Cardiac muscle cell (in vitro differentiated cells and primary cell): ENCODE measurements at places on chromosomes 11 and 22.

DNA sequence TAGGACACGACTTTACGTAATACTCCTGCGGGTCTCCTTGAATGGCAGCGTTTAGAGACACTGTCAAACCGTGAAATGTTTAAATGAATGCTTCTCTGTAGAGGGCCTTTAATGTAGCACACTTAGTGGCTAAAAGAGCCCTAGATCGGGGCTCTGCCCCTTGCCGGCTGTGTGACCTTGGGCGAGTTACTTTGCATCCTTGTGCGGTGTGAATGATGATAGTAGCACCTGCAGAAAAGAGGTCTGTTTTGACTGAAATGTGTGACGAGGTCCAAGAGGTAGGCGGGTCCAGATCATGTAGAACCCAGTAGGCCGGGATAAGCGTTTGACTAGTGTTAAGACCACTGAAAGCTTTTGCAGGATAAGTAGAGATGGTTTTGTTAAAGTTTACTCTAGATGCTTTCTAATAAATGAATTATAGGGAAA lies 866 bp downstream of the MED17 start:
- DNase-seq = peak; percentile 12

DNA sequence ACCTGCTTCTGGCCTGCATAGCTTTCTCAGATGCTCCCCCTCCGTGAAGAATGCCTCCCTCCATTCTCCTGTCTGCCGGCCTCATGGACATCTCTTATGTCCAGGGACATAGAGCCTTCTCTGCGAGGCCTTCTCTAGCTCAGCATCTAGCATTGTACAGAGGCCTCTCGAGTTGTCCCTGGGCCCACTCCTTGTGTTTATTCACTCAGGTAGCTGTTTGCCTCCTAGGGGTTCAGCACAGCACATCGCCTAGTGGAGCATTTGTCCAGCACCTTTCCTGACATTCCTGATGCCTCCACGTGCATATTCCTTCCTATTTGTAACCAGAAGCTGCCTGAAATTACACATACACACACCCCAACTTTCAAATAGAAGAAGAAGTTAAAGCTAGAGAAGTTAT lies 101.3 kb downstream of the TBC1D22A start:
- no peak for DNase-seq

DNA sequence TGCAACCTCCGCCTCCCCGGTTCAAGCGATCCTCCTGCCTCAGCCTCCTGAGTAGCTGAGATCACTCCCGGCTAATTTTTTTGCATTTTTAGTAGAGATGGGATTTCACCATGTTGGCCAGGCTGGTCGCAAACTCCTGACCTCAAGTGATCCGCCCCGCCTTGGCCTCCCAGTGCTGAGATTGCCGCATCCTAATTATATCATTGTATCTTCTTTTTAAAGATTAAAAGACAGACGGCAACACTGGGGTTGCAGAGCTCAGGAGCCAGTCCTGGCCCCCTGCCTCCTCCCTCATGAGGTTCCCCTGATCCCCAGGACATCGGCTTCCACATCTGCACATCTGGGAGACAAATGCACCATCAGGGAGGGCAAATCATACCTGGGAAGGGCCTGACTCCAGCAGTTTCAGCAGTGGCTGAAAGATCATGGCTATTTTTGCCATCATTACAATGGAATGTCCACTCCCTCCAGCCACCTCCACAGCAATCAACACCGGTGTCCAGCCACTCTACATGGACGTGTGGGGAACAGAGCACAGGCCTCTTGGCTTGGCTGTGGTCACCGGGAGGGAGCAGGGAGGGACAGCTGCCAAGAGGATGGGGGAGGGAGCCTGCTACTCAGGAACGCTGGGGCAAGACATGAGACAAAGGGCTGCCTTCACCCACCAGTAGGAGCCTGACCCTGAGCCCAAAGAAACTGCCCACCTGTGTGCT lies 9.2 kb upstream of the CELSR1 start:
- peak; percentile 95 for DNase-seq

GRCh38 chr22:29070490-29070889 lies 2.3 kb upstream of the KREMEN1 start:
- DNase-seq = no peak

- no peak for DNase-seq
Measured at GRCh38 chr11:121068787-121069186, 32.3 kb upstream of the TECTA start.

DNA sequence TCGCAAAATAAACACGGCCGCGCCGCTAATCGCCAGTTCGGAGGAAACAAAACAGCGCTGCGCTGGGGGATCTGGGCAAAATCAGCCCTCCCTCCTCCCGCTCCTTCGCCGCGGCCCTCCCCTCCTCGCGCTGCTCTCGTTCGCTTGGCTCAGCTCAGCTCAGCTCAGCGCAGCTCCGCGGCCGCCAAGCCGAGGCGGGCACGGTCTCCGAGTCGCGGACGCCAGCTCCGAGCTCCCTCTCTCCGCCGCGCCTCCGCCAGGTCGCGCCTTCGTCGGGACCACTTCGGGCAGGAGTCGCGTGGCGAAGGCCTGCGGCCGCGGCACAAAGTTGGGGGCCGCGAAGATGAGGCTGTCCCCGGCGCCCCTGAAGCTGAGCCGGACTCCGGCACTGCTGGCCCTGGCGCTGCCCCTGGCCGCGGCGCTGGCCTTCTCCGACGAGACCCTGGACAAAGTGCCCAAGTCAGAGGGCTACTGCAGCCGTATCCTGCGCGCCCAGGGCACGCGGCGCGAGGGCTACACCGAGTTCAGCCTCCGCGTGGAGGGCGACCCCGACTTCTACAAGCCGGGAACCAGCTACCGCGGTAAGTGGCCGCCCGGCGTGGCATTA lies at the start of gene SPON1:
TSS of gene SPON1 (plus strand) at position 162 of the 607 bp plus-strand sequence. CDS start at position 344, 182 bp downstream.
- peak; percentile 59 for DNase-seq

DNA sequence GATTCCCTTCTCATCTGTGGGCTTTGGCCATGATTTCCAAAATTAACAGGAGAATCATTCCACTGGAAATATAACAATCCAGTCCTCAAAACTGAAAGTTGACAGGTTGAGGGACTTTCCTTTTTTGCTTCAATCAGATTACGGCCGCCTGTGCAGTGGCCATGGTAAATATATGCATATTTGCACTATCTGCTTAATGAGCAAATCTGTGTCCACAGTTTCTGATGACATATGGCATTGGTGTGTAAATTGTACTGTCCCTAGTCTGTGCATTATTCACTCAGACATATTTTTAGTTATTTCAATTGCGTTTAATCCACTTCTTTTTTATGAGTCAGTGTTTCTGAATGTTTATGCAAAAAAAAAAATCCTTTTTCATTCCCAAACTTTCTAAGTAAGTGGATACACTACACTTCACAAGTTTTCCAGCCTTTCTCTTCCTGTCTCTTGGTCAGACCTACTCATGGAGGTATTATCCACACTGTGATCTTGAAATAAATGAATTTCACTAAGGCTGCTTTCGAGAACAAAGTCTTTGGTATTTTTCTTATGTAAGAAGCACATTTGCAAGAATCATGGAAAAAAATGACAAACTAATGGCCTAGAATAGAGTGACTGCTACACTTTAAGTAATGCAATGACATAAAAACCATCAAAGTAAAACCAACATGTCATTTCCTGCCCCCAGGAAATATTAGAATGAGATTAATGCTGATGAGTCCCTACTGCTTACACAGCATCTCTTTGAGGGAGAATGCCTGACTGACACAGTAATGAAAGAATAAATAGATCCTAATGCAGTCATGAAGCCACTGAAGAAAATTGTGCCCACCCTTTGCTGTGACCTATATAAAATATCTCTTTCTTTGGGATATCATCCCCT lies 76.4 kb upstream of the MTNR1B start:
- no peak for DNase-seq

- DNase-seq = peak; percentile 95
Measured at GRCh38 chr22:50244420-50245213, at the start of gene TUBGCP6. Gene TUBGCP6, minus strand, starts transcription at chr22:50245023. Its CDS starts 564 bp downstream, at chr22:50244459.

DNA sequence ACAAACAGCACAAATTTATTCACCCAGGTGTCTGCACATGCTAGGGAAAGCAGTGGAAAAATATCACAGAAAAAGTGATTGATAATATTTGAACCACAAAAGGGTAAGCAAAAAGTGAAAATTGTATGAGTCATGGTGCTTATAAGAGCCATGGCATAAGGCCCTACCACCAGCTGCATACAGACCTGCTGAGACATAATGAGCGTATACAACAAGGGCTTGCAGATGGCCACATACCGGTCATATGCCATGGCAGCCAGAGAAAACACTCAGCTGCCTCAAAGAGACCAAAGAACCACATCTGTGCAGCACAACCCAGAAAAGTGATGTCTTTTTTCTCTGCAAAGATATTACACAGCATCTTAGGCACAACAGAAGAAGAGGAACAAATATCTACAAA lies 71.4 kb upstream of the OR9G4 start:
- no peak for DNase-seq

DNA sequence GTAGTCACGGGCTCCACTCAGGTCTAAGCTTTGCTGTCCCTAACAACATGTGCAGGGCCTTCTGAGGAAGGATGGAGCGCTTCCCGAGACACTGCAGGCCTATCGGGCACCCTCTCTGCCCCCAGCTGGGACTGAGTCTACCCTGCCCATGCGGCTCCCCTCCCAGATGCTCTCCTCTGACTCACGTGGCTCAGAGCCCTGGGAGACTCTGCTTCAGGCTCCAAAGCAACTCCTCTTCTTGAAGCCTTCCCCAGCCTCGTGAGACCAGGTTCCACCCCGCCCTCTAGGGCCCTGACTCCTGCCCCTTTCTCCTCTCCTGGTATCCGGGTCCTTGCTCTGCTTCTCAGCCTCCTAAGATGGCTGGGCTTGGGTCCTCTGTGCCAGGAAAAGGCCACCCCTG lies 28.4 kb upstream of the ARFGAP3 start:
- no peak for DNase-seq

DNA sequence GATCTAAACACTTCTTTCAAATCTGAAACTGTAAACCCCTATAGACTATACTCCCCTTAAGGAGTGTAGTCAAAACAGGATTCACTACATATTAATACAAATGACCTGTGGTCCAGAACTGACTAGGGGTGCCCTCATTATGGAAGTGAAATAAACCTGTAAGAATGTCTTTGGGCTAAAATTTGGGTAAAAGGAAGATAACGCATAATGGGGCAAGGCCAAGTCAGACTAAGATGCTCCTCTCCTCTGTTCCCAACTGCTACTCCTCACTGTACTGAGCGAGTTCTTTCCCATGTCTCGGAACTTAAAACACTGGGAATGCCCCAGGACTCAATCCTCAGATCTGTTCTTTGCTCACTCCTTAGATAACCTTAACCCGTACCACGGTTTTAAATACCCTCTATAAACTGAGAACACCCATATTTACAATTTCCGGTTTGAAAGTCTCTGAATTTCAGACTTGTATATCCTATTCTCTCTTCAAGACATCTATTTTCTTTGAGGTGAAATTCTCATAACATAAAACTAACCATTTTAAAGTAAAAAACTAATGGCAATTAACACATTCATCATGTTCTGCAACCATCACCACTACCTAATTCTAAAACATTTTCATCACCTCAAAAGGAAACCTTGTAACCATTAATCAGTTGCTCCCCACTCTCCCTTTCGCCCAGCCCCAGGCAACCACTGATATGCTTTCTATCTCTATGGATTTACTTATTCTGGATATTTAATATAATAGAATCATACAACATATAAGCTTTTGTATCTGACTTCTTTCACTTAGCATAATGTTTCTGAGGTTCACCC lies 4.0 kb downstream of the THAP12 start:
- no peak for DNase-seq

DNA sequence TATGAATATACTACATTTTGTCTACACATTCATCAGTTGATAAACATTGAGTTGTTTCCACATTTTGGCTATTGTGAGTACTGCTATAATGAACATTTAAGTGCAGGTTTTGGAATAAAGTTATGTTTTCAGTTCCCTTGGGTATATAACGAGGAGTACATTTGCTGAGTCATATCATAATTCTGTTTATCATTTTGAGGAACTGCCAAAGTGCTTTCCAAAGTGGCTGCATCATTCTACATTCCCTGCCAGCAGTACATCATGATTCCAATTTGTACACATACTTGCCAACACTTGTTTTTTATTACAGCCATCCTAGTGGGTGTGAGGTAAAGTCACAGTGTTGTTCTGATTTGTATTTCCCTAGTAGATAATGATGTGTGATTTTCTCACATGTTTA lies 1458.6 kb upstream of the TENM4 start:
- DNase-seq = no peak

DNA sequence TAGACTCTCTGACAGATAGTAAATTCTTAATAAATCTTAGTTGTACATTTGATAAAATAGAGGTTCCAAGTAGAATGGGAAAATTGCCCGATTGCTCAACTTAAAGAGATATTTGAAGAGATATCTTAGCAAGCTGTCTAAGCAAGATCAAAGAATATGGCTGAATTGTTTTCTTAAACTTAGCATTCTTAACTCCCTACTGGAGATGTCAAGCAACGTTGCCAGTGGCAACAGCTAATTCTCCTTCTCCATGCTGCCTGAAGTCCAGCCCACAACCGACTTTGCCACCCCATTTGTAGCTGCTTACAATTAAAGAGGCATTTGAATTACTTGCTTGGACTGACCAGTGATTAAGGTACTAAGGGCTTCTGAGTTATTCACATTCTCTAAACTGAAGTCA lies 94.4 kb downstream of the FAM181B start:
- no peak for DNase-seq

DNA sequence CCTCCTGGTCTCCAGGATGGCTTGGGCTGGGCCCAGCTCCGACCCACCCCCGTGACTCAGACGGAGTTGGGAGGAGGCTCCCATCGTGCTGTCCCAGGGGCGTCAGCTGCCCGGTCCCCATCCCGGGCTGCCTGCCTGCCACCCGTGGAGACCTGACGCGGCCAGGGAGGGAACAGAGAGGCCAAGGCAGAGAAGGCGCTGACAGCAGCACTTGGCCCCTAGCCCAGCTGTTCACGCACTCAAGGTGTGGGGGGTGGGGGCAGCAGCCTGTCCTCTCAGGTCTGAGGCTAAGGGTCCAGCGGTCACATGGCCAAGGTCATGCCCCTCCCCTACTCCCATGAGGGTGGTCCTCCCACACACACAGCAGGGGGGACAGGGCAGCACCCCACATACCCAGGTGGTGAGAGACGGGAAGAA lies 48.6 kb downstream of the ELFN2 start:
- no peak for DNase-seq

GRCh38 chr11:36057379-36058042 lies 113.6 kb downstream of the LDLRAD3 start:
- no peak for DNase-seq

DNA sequence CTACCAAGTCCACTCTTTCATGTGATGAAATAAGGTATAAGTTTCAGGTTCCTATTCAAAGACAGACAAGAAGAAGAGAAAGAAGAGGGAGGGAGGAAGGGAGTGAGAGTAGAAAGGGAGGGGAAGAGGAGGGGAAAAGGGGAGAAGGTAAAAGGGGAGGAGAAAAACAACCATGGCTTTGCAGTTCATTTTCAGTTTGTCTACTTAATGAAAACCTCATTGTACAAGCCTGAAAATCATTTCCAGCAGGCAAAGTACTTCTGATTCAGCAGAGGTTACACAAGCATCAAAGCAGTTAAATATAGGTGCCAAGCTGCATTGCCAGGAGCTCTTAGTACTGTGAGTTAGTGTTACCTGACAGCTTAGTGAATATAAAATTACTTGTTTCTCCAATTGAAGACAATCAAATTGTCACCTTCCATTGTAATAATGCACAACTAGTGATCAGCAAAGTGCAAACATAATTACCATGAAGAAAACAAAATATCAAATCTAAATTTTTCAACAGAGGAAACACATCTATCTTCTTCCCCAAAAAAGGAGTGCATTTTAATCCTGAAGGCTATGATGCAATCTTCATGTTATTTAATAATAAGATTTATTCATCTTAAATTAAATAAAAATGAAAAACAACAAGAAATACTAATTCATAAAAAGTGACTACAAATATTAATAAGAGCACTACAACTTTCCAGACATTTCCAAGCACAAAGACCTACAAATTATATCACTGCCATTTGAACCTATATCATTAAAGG lies 8.2 kb downstream of the SOX6 start:
- DNase-seq = no peak
